ENCODE measurements at places on chromosomes 1 and 21. TPM values are rescaled to one million over a fixed set of nuclear protein-coding genes. Genes with fewer than 3 reads are reported as not detected.
A peak's percentile ranks its signal among the peaks of the same experiment; 100 is the strongest.

The ARHGEF10L gene
- not detected for total RNA-seq

The USH2A gene
- total RNA-seq, result not detected

- H3K36me3 ChIP-seq, result peaks cover 22% of the 10 kb centered on the region
- no peaks in the 10 kb centered on the region for H3K27me3 ChIP-seq
- H3K4me3 ChIP-seq, result no peak overlapping the region
- DNase-seq, result peak; percentile 22
- H3K4me1 ChIP-seq, result peaks cover 23% of the 10 kb centered on the region
- H3K27ac ChIP-seq, result no peak overlapping the region
These were observed 23.8 kb downstream of the TSEN15 start for GRCh38 chr1:184075055-184076029.

DNA sequence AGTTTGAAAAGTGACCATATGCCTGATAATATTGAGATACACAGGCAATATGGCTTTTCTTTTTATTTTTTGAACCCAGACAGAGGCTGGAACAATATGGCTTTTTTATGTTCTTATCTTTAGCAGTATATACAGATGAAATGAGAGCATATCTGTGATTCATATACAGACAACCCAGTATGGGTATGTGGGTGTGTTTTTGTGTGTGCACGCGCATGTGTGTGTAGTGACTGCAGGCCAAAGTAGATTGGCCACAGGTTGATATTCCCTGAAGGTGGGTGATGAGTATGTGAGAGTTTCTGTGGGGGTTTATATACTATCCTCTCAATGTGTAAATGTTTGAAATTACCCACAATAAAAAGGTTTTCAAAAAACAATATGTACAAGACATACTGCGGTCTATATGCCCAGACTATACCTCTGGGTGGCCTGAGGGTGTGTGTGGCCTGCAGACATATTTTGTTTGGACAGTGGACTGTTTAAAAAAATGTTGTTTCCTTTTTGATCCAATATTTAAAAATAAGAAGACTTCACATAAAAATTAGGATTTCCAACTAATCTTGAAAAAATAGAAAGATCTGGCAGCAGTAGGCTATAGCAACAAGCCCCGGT lies 26.3 kb upstream of the TIAM1 start:
- no peak overlapping the region for H3K27ac ChIP-seq
- H3K36me3 ChIP-seq, result no peaks in the 10 kb centered on the region
- H3K27me3 ChIP-seq, result no peaks in the 10 kb centered on the region
- H3K4me1 ChIP-seq, result peaks cover 13% of the 10 kb centered on the region

- no peak overlapping the region for H3K4me3 ChIP-seq
- H3K36me3 ChIP-seq, result no peaks in the 10 kb centered on the region
- no peak overlapping the region for H3K27ac ChIP-seq
- H3K4me1 ChIP-seq, result no peaks in the 10 kb centered on the region
These were observed 18.9 kb downstream of the CLEC20A start for GRCh38 chr1:178477841-178478240.

- no peak overlapping the region for H3K27ac ChIP-seq
- H3K27me3 ChIP-seq, result no peaks in the 10 kb centered on the region
- H3K4me1 ChIP-seq, result peaks cover 6% of the 10 kb centered on the region
- no peak overlapping the region for H3K4me3 ChIP-seq
These were observed 33.2 kb upstream of the FAM163A start for GRCh38 chr1:179709841-179710329.

GRCh38 chr1:98903261-98903660 lies 101.4 kb downstream of the PLPPR5 start:
- H3K4me3 ChIP-seq, result no peak overlapping the region
- H3K4me1 ChIP-seq, result no peaks in the 10 kb centered on the region
- DNase-seq, result no peak
- no peaks in the 10 kb centered on the region for H3K36me3 ChIP-seq

DNA sequence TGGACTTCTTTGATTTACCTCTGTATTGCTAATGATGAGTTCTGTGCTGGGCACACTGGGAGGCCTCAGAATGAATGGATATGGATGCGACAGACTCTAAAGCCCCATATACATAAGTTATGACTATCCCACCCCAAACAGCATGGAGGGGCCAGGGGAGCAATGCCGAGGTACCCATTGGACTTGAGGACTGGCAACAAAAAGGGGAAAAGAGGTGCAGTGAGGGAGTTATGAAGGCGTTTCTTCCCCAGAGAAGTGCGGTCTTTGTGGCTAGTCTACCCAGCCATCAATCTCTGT lies 15.2 kb upstream of the CDCA8 start:
- no peak for DNase-seq
- H3K4me3 ChIP-seq, result no peak overlapping the region
- H3K36me3 ChIP-seq, result peaks cover 4% of the 10 kb centered on the region
- H3K27ac ChIP-seq, result no peak overlapping the region
- H3K4me1 ChIP-seq, result peaks cover 11% of the 10 kb centered on the region

GRCh38 chr1:74830766-74831165 lies 97.8 kb downstream of the TYW3 start:
- no peaks in the 10 kb centered on the region for H3K36me3 ChIP-seq
- no peaks in the 10 kb centered on the region for H3K4me1 ChIP-seq
- no peak overlapping the region for H3K27ac ChIP-seq
- H3K4me3 ChIP-seq, result no peak overlapping the region
- no peak for DNase-seq

- peak overlapping the region; percentile 91 for H3K4me3 ChIP-seq
- H3K27ac ChIP-seq, result peak overlapping the region; percentile 83
- no peak for DNase-seq
- H3K4me1 ChIP-seq, result peaks cover 56% of the 10 kb centered on the region
- H3K36me3 ChIP-seq, result peaks cover 73% of the 10 kb centered on the region
These were observed 3.2 kb downstream of the CTPS1 start for GRCh38 chr1:40982721-40983120.

DNA sequence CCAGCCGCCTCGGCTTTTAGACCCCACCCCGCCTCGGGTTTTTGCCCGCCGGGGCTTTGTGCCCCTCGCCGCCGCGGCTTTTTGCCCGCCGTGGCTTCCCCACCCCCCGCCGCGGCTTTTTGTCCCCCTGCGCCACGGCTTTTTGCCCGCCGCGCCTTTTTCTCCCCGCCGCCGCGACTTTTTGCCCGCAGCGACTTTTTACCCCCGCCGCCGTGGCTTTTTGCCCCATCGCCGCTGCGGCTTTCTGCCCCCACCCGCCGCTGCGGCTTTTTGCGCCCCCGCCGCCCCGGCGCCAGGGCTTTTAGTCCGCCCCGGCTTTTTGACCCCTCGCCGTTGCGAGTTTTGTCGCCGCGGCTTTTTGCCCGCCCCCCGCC lies 474.4 kb downstream of the FAM72C start:
- H3K27me3 ChIP-seq, result peaks cover 8% of the 10 kb centered on the region
- H3K27ac ChIP-seq, result no peak overlapping the region
- H3K36me3 ChIP-seq, result peaks cover 4% of the 10 kb centered on the region
- DNase-seq, result no peak
- H3K4me3 ChIP-seq, result no peak overlapping the region

DNA sequence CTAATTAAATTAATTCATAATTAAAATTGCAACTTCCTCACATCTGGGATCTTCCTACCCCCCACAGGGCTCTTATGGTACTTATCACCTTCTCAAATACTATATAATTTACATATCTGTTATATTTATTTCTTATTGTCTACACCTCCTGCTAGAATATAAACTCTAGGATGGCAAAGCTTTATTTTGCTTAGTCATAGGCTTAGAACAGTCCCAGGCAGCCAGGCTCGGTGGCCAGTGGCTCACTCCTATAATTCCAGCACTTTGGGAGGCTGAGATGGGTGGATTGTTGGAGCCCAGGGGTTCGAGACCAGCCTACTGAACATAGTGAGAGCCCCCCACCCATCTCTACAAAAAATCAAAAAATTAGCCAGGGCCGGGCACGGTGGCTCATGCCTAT lies 10.0 kb upstream of the VPS13D start:
- H3K27me3 ChIP-seq, result no peaks in the 10 kb centered on the region
- H3K27ac ChIP-seq, result no peak overlapping the region
- H3K4me3 ChIP-seq, result no peak overlapping the region
- H3K36me3 ChIP-seq, result no peaks in the 10 kb centered on the region
- H3K4me1 ChIP-seq, result no peaks in the 10 kb centered on the region
- no peak for DNase-seq

GRCh38 chr1:66246351-66247269 lies 287.3 kb upstream of the SGIP1 start:
- H3K4me3 ChIP-seq, result peak overlapping the region; percentile 24
- no peaks in the 10 kb centered on the region for H3K36me3 ChIP-seq
- H3K27me3 ChIP-seq, result peaks cover 2% of the 10 kb centered on the region
- peak overlapping the region; percentile 27 for H3K27ac ChIP-seq
- peak; percentile 30 for DNase-seq

DNA sequence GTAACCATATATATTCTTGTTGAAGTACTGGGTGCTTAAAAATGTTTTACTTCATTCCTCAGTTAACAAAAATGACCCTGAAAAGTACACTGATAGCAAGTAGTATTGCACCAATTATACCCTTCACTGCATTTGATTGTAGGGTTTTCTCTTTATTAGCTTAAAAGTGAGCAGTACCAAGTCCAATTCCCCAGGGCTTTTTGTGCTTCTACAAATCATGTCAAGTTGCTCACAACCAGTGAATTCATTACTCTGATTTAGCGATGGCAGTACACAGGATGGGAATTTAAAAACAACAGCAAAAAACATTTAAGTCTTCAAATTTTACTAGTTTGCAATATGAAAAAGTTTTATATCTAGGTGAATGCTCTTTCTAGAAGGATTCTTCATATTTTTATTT lies 436.4 kb downstream of the PTBP2 start:
- no peak for DNase-seq
- H3K27me3 ChIP-seq, result no peaks in the 10 kb centered on the region
- no peaks in the 10 kb centered on the region for H3K4me1 ChIP-seq
- H3K4me3 ChIP-seq, result no peak overlapping the region
